Activated CD4-positive, CD25-positive, alpha-beta regulatory T cell treated with anti-CD3 and anti-CD28 coated beads, Interleukin-2, amount 50 U/mL, for 16 hours (primary cell): ENCODE measurements at places on chromosomes 3 and 15.

GRCh38 chr3:124246949-124247348, 255.0 kb upstream of the ROPN1 start:
- DNase-seq = no peak

GRCh38 chr15:63973212-63974009, 72.9 kb downstream of the DAPK2 start:
- no peak for DNase-seq

GRCh38 chr15:62413786-62414185, 248.7 kb upstream of the C2CD4B start:
- no peak for DNase-seq

- DNase-seq = no peak
Measured at GRCh38 chr15:70856177-70856883, 2.4 kb upstream of the LARP6 start.

GRCh38 chr3:124748560-124749198, 18.4 kb downstream of the UMPS start:
- DNase-seq = no peak
